ENCODE measurements at places on chromosomes 5 and 9.

GRCh38 chr5:52910071-52910470 lies 79.1 kb upstream of the ITGA2 start:
- no peak for DNase-seq

GRCh38 chr9:105126226-105126625 lies 118.2 kb upstream of the SLC44A1 start:
- no peak for DNase-seq

GRCh38 chr9:85040821-85041465 lies 371.4 kb downstream of the NTRK2 start:
- DNase-seq, result no peak

DNA sequence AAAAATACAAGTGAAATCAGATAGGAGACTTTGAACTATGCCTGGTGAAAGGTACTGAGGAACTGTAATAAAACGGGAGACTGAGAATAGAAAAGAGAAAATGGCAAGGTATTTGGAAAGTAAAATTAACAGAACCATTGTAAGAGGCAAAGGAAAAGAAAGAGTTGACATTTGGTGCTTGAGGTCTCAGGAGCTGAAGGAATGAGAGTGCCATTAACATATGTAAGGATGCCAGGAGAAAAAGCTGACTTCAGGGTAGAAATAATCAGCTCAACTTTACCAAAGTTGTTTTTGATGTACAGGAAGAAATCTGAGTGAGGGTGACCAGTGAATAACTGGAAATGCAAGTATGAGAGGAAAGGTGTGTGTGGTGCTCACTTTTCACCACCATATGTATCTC lies 69.4 kb downstream of the TMEM167A start:
- DNase-seq, result no peak

DNA sequence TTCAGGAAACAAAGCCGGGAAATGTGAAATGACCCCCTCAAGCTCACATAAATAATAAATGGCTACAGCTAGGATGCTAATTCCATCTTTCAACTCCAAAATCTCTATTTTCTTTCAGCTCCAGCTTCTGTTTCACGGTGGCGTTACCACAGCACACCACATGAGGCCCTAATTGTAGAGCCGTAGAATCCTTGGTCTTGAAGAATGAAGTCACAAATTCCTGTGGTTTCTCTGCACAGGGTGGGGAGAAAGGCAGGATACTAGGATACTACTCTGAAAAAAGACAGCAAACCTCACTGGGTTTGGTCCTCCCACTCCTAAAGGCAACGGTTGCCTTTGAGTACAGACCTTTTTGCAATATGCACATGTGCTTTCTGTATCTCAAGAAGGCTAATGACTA lies 13.9 kb upstream of the RARS1 start:
- DNase-seq, result no peak

DNA sequence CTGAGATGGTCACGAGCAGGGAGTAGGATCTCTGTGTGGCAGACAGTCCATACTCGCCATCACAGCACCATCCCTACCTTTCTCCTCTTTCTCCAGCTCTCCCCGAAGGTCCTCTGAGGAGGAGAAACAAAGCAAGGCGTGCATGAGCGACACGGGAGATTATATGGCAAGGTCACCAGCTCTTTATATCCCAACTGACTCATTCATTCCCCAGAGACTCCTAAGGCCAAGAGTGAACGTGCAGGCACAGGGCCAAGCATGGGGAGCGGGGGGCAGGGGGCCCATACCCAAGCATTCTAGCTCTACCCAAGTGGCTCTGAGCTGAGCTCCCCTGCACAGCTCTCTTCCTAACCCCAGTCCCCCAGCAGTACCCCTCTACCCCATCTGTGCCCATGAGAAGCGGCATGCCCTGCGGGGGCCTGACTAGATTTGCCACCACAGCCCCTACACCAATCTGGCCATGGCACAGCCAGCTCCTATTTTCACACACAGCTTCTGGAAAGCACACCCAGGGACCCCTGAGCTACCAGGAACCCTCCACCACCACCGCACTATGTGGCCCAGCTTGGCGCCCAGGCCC lies 6.8 kb downstream of the TRIM7 start:
- DNase-seq, result no peak
